ENCODE measurements at places on chromosomes 7 and 10.

DNA sequence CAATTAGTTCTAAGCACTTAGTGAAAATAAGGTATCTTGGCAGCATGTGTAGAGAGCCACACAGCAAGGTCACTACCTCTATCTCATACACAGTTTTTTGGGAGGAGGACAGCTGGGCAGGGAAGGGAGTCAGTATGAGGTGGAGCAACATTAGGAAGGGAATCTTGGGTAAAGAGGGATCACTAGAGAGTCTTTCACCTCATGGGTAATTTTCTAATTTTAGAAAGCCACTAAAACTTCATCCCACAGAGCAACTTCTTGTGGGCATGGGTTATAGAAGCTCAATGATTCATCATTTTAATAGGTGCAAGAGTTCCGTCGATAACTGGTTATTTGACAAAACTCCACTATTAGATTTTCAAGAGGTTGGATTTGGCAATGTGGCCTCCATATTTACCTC is 2.5 kb downstream of the NRAP start:
- no peak for DNase-seq

DNA sequence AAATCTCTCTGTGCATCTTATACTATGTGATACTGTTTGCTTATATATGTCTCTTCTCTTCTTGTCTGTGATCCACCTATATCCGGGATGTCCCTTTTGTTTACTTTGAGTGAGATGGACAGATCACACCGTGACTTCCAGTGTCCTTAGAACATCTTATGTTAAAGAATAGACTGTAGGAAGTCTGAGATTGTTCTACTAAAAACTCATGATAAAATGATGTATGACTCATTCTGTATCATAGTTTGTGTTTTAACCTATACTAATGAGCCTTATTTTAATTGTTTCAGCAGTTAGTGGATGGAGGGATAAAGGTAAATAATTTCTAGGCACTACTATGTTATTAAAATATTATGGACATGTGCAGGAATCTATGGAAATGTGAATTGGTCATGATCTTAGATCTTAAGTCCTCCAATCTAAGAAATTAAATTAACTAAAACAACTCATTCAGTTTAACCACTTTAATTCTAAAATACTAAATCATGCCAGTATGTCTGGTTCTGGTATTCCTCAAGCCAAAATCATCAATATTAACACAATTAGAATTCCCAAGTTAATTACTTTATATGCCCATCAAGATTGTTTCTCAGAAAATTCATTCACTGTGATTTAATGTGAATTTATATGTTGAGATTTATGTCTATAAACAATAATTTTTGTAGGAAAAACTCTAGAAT is 32.0 kb downstream of the ITGB8 start:
- no peak for DNase-seq

DNA sequence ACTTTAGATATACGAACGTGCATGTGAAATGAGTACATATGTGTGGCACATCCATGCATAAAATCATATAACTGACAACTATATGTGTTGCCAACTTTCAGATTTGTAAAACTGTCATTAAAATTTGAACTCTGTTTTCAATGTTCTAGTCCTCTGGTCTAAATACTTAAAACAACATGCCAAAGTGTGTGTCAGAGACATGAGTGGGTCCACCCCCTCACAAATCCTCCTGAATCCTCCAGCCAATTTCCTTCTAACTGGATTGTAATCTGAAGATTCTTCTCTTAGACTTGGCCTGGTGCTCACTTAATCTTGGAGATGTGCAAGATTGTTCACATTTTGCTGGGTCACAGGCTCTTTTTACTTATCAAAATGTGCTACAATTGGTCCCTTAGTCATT is 184.1 kb downstream of the RELN start:
- DNase-seq, result no peak

DNA sequence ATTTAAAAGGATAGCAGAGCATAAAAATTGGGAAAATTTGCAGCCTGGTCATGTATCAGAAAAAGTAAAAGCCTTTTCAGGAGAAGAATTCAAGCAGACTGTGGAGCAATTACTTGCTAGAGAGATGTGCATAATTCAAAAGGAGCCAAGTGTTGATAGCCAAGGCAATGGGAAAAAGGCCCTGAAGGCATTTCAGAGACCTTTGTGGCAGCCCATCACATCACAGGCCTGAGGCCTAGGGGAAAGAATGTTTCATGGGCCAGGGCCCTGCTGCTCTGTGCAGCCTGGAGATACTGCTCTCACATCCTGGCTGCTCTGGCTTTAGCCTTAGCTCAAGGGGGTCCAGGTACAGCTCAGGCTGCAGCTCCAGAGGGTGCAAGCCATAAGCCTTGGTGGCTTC is 152.9 kb downstream of the MAGI2 start:
- DNase-seq, result no peak

- DNase-seq, result no peak
Measured at GRCh38 chr10:63712717-63713115, 191.5 kb downstream of the REEP3 start.

DNA sequence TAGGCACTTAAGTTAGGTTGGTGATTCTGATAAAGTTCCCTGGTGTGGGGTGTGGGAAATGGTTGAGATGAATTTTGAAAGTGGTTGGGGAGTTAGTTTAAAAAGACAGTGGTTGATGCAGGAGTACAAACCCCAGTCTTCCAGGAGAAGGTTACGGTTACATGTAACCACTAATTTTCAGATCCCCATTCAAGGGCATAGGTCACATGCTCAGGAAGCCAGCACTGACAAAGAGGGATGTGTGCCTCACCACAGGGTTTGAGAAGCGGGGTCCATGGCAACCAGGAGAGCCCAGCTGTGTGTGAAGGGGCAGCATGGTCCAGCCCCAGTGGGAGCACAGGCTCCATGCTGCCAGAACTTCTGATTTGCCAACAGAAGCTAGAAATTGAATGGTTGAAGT is 144.2 kb downstream of the MDFIC start:
- peak; percentile 18 for DNase-seq

DNA sequence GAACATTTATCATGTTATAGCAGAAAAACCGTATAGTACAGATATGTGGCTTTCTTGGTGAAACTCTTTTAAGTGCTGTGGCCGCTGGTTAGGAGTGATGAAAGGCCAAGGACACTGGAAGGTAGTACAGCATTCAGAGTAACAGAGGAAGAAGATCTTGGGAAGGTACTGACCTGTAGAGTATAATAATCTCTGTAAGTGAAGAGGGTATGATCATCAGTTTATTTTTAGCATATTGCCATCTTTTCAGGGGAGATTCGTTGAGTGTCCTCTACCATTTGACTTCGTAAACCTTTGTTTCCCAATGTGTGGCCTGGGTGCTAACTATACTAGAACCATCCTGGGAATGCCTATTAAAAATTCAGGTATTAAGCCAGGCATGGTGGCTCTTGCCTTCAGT is 44.6 kb downstream of the WAC start:
- DNase-seq, result no peak

- no peak for DNase-seq
Measured at GRCh38 chr7:2381881-2382509, 21.4 kb upstream of the CHST12 start.

DNA sequence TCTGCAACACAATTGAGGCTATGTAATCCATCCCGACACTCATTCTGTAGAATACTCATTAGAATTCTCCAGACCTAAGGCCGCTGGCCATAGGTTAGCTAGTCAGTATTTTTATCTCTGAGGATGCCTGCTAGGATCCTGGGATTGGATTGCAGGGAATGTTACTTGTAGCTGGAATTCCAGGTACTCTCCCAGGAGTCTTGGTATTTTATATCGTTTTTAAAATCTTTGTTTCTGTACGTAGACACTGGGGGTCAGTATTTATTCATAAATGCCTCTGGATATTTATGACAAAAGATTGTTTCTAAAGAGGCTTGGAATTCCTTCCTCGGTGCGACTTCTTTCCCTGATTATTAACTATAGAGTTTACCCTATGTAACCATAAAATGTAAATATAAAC is 40.1 kb downstream of the BPGM start:
- DNase-seq, result no peak

- no peak for DNase-seq
Measured at GRCh38 chr7:70554646-70555045, 577.3 kb upstream of the GALNT17 start.

DNA sequence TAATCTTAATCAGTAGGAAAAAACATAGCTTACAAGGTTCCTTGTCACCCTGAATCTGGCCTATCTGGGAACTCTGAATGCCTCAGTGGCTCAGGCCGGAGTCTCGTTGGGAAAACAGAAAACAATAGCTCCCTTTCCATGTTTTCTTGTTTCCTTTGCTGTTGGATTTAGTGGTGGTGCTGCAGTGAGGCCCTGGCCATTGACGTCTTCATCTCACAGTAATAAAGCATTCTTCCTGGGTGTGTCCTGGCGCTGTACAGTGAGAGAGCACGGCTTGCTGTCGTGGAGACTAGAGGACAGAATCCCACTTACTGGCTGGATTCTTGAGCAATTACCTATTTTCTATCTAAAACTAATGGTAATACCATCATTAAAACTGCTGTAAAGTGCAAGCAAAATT is 1.3 kb upstream of the SPOCK2 start:
- DNase-seq, result peak; percentile 51

GRCh38 chr10:131825150-131825848 is 75.5 kb upstream of the PPP2R2D start:
- no peak for DNase-seq

DNA sequence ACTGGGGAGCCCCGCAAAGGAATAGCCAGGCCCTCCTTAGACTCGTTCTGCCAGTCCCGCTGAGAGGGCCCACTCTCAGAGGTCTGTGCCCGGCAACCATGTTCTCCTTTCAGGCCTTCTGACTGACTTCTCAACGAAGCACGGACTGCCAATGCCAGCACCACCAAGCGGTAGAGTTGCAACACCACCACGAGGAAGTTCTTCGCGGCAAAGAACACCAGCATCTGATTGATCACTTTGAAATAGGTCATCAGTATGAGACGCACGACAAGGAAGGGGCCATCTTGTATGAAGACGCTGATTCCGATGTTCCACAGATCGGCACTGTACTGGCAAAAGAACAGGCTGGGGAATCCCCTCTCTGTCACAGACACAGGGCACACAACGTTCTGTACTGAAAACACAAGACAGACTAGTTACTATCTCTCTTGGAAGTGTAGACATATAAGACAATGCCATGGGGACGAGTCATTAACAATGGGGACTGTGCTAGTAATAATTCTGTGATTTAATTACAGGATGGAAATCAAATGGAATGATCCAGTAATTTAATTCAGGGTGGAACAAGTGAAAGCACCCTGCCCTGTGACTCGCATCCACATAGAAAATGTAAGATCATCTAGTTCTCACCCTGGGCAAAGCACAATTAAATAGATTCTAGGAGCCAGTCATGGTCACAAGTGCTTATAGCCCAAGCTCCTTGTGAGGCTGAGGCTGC is 42.7 kb downstream of the TMEM26 start:
- DNase-seq, result no peak

DNA sequence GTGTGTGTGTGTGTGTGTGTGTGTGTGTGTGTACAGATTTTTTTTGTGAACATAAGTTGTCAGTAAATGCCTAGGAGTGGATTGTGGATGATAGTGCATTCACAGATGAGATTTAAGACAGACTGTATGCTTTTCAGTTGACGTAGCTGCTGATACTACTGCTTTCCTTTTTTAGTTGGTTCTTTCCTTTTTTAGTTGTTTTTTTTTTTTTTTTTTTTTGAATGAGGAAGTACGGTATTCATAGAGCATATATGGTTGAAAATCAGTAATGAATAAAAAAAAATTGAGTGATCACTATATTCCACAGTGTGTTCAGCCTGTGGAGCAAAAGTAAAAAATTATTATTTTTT is 80.5 kb downstream of the RBM33 start:
- no peak for DNase-seq

DNA sequence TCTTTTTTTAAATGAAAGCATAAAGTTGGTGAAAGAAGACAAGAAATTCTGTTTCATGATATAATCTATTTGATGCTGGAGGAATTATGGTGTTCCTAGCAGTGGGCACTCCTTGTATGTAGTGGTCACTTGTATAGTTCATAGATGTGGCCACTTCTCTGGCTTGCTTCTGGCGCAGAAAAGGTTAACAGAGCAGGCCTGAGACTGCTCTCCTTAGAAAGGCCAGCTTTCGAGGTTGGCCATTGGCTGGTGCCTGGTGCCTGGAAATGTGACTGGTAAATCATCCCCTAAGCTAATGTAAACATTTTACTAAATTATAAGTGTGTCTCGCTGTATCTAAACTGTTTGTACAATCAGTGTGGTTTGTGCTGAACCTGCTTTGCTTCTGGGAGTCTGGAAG is 276.1 kb downstream of the PHTF2 start:
- no peak for DNase-seq

GRCh38 chr10:102208311-102209035 is 17.6 kb upstream of the ELOVL3 start:
- no peak for DNase-seq

GRCh38 chr7:108347616-108348015 is 108.6 kb downstream of the NRCAM start:
- no peak for DNase-seq

- peak; percentile 71 for DNase-seq
Measured at GRCh38 chr10:68348265-68348741, 15.6 kb upstream of the PBLD start.

GRCh38 chr10:113027574-113028455 is 77.8 kb downstream of the TCF7L2 start:
- no peak for DNase-seq

- DNase-seq, result no peak
Measured at GRCh38 chr7:125681508-125681907, 751.9 kb upstream of the POT1 start.

DNA sequence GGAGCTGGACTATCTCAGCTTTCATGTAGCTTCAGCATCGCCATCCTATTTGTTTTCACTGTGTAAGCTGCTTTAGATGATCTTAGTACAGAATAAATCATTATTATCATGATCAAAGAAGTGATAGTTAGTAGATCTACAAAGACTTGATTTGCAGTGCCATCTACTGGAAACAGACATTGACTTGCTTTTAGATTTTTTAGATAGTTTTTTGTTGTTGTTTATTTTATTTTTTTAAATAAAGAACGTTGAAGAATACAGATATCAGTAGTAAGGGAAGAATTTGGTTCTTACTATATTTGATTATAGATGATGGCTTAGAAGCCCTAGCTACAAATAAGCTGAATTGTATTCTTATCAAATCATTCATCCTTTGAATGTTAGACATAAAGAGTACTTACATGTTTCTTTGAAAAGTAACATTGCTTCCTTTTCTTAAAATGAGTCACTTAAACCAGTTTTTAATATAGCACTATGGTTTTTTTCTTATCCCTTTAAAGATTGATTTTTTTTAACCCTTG is 6.3 kb upstream of the SFMBT2 start:
- DNase-seq, result peak; percentile 63

DNA sequence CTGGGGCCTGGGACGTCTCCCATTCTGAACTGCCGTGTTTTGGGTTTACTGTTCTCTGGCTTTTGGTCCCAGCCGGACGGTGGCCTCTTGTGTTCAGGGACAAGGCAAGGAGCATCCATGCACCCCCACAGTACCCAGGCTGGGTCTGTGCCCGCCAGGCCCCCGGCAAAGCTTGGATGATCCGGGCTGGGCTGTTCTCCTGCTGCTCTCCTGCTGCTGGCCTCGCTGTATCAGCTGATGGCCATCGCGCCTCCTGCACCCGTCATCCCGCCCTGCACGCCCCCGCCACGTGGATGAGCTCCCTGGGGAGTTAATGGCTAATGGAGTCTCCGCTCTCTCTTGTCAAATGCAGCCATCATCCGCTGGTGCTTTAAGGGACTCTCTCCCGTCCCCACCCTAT is 14.9 kb upstream of the PSMG3 start:
- no peak for DNase-seq

- no peak for DNase-seq
Measured at GRCh38 chr10:78663721-78664120, 405.0 kb upstream of the ZMIZ1 start.

- peak; percentile 39 for DNase-seq
Measured at GRCh38 chr7:5450549-5451327, 27.1 kb upstream of the TNRC18 start.
